ENCODE measurements at places on chromosomes 1 and 21.

- DNase-seq = no peak
These were observed 22.8 kb downstream of the TAS1R2 start for GRCh38 chr1:18836654-18837053.

DNA sequence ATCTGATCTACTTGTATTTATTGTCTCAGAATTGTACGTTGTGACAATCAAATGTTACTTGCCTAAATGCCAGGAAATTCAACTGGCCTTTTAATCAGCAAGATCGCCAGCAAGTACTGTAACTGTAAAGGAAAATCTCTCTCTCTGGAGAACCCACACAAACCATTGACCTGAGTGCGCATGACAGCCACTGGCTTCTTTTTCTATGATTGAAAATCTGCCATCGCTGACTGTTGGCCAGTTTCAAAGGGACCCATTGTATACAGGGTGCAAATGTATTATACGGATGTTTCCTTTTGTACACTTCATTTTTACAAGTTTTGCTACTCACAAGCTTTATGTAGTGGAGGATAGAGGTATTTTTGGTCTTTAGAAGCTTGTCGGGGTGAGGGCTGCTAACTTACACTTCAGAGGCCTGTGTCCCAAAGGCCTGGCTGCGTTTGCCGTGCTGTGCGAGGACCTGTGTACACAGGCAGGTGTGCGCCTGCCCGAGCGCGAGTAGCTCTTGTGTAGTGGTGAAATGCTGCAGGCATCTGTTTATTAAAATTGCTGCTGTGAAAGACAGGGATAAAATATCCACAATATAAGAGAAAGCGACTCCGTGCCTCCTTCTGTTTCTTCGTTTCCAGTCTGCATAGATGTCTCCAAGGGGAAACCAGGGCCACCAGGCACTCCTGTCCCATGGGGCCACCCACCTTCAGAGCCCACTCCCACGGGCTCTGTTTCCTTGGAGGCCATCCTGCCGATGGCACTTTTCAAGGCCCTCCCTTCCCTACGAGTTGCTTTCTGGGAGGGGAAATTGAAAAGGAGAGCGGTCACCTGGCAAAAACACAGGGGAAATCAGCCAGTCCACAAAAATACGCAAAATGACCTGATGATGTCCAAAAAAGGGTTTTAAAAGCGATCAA, 25.3 kb upstream of the TRAPPC10 start:
- no peak for DNase-seq

GRCh38 chr1:227745568-227746265, 10.5 kb downstream of the SNAP47 start:
- peak; percentile 23 for DNase-seq

DNA sequence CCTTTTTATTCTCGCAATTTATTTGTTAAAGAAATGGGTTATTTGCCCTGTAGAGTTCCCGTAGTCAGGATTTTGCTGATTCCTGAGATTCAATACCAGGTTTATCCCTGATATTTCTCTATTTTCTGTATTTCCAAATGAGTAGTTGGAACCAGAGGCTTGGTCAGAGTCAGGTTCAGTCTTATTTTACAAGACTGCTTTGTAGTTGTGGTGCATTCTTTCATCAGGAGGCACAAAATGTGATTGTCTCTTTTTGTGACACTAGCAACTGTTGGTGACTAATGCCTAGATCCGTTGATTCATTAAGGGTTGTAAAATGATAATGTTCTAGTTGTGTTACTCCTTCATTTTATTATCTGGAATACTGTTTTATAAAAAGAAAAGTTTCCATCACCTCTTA, 95.5 kb upstream of the TPTE start:
- no peak for DNase-seq

DNA sequence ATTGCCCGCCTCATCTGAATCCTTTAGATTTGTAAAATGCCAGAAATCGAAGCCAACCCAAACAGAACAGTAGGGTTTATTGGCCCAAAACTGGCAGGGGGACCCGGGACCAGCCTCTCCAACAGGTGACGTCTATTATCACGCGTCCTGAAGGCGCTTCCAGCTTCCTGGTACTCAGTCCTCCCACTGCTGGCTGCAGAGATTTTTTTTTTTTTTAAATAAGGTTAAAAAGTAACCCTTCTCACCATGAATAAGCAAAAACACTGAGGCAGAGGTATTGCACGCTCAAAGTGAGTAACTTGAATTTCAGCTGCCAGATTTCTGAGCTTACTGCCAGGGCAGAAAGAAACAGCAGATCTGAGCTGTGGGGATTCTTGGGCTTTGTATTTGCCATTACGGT, 54.4 kb upstream of the GCLM start:
- DNase-seq = no peak

GRCh38 chr1:30172299-30172694, 551.1 kb downstream of the MATN1 start:
- no peak for DNase-seq

GRCh38 chr1:205939690-205940330, 3.4 kb downstream of the SLC26A9 start:
- no peak for DNase-seq

GRCh38 chr1:241253471-241253870, 103.5 kb downstream of the RGS7 start:
- DNase-seq = no peak

DNA sequence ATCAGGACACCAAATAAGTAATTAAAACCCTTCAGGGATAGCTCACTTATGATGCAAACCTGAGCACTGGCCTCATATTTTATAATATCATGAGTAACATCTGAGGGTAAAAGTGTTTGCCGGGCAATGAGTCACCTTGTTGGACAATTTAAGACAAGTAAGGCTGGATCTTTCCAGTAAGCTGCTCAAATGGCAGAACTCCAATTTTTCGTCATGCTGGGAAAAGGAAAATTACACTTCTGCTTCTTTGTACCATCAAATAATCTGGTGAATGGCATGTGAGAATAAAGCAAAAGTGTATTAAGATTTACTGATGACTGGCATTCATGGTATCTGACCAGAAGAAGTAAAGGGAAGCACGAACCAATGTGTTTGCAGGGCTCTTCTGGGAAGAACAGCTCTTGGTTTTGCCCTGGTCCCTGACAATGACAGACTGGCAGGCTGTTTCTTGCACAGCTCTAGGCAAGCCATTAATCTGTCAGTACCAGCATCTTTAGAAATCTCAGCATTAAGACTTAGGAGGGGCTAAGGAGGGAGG, 392.2 kb downstream of the VAV3 start:
- DNase-seq = no peak

DNA sequence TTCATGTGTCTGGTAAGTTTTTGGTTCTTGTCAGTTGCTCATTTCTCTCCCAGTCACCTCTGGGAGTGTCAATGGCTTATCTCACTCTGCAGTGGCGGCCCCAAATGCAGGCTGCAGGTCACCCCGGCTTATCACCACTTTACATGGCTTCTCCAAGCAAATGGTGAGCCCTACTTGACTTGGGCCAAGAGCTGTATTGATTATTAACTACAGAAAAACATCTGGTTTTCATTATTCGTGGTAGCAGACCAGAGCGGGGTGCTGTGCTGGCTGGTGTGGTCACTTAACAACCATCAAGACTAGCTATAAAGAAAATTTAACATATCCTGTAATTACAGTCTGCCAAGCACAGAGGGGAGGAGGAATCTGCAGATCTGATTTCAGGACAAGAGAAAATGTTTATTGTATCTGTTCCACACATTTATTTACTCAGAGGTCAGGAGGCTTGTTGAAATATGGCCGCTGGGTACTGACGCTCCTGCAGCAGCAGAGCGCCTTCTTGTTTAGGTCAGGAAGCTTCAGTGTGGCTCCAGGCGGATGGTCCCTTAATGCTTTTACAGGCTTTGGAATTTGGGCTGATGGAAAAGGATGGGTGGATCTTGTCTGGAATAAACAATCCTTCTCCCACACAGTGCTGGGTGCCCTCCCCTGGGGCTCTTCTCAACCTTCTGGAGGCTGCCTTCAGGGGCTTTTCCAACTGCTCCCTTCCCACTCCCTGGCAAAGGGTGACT, 87.8 kb downstream of the HLX start:
- no peak for DNase-seq

- no peak for DNase-seq
These were observed 48.1 kb downstream of the MORN1 start for GRCh38 chr1:2343023-2343935.

- no peak for DNase-seq
These were observed 792.0 kb downstream of the LTN1 start for GRCh38 chr21:28200726-28201125.

GRCh38 chr1:3707939-3708328, 44.3 kb upstream of the CCDC27 start:
- DNase-seq = no peak

GRCh38 chr1:72530646-72531045, 248.3 kb upstream of the NEGR1 start:
- DNase-seq = no peak

- no peak for DNase-seq
These were observed 7.6 kb downstream of the DR1 start for GRCh38 chr1:93353286-93353685.

GRCh38 chr1:198860371-198860770, 221.5 kb downstream of the PTPRC start:
- no peak for DNase-seq

GRCh38 chr1:209737118-209737505, 18.7 kb upstream of the TRAF3IP3 start:
- DNase-seq = no peak

- no peak for DNase-seq
These were observed 41.4 kb upstream of the TSPEAR start for GRCh38 chr21:44752671-44753235.

DNA sequence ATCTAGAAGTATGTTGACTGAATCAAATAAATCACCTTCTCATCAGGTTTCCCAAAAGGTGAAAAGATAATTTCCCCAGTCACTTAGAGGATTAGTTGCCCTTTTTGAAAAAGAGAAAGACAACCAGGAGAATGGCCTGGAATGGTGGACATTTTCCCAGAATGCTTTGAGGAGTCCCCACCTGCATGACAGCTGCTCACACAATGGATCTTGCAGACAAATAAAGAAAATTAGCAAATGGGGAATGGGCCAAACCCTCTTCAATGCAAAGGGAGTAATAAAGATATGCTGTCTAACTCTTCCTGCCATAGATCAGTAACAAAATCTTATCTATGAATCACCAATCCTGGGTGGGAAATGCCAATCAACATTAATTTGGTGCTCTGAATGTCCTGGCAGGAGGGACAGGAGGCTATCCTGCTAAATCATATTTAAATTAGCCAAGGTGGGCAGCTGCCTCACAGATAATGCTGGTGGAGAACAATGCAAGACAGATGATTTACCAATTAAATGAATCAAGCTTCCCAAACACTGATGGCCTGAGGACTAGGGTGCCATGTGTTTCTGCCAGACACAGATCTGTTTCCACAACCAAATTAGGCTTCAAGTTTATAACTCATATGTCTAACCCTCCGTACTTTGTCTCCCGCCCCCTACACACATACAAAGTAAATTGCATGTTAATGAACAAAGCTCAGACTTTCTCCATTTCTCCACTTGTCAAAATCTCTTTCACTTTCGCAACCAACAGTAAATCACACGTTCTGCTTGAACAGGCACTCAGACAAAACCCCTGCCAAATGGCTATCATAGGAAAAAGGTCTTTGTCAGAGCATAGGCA, 488.0 kb upstream of the PLXNA2 start:
- DNase-seq = no peak

DNA sequence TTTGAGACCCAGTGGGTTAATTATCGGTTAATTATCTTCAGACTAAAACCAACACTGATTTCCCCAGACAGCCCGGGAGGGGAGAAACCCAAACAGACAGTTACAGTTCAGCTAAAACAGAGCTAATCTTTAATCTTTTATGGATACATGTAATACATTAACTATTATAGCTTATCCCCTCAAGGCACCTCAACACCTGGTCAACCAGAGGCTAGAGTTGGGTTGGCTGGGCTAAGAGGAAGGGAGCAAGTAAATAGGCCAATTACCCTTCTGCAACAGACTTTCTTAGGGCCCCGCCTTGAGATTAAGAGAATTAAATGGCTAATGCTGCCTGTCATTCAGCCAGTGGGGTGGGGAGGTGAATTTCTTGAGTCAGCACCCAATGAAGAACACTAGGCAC, 6.6 kb upstream of the MED18 start:
- no peak for DNase-seq

DNA sequence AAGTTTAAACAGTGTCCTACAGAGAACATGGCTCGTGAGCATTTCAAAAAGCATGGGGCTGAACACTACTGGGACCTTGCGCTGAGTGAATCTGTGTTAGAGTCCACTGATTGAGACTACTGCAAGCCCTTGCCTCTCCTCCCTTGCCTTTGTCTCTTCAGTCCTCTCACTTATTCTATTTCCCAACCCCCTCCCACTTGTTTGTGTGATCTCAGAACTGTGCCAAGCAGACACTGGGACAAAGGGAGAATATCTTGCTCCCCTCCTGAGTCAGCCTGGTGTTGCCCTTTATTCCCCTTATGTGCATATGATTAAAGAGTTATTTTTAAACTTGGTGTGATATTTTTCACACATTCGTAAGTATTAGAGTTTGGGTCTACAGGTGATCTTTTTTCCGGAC, 11.1 kb upstream of the RPRD2 start:
- no peak for DNase-seq

DNA sequence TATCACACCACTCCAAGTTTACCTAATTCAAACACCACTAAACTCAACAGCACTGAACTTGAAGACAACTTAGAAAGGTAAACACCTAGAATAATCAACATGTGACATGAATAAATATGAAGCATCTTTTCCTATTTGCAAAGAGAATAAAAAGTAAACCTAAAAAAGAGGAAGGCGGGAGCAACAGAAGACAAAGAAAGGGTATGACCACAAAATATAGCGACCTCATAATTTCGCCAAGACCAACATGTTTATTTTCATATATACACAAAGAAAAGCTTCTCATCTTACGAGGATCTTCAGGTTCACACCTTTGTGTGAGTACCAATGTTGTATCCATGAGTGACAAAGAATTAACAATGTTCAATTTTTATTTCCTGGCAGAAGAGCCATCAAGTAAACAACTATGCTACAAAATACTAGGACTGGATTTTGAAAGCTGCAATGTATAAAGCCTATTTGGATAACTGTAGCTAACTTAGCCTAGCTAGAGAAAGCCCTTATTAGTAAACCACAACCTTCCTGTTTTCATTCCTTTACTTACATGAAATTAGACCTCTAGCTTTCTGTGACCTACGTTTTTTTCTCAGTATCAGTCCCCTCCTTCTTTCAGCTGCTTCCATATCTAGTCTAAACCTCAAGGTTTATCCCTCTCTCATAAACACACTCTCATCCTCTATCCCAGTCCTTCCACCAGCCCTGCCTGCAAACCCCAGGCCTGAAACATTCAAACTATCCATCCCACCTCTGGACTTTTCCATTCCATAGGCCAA, 21.3 kb upstream of the PHTF1 start:
- no peak for DNase-seq

GRCh38 chr1:10628685-10629084, 153.9 kb downstream of the PEX14 start:
- no peak for DNase-seq

- no peak for DNase-seq
These were observed 13.4 kb downstream of the ITSN1 start for GRCh38 chr21:33655588-33656221.

- DNase-seq = peak; percentile 35
These were observed 24.9 kb downstream of the PCAT6 start for GRCh38 chr1:202835548-202836072.

GRCh38 chr21:36428761-36429432, 43.7 kb downstream of the CHAF1B start:
- DNase-seq = no peak

GRCh38 chr1:9594471-9595155, 5.9 kb downstream of the TMEM201 start:
- no peak for DNase-seq

GRCh38 chr1:48030696-48031365, 33.6 kb upstream of the TRABD2B start:
- no peak for DNase-seq

- no peak for DNase-seq
These were observed 29.5 kb downstream of the RNF11 start for GRCh38 chr1:51265618-51266017.
